ENCODE measurements at places on chromosomes 11 and 22.

DNA sequence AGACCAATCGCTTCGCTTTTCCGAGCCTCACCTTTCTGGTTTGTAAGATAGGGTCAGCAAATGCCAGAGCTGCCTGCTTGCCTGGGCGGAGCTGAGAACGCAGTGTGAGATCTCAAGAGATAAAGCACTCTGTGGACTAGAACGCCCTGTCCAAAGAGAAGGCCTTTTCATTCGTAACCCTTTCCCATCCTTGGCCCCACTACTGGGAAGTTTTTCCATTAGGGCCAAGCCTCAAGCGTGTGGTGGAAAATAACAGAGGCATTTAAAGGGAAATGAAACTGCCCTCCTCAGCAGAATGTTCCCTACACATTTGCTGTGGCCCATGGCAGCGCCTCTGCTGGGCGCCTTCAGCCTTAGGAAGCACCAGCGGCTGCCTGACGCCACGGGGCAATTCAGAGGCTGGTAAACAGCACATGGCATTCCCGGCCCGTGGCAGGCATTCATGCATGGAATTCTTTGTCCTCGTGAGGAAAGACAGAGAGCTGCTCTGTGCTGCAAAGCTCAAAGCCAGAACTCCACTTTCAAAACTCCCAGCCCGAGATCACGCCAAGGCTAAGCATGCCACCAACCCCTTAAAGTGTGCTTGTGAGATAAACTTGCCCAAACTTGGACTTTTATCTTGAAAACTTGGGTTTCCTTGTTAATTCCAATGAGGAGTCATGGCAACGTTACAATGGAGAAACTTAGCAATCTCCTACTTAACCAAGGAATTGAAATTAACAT is 38.1 kb downstream of the AHNAK start:
- DNase-seq, result peak; percentile 58

GRCh38 chr11:109945626-109946321 is 147.4 kb upstream of the ZC3H12C start:
- DNase-seq, result no peak

- DNase-seq, result no peak
Observed at GRCh38 chr11:102325088-102325487, 7.8 kb downstream of the BIRC3 start.

- DNase-seq, result no peak
Observed at GRCh38 chr11:107372439-107372838, 85.2 kb downstream of the CWF19L2 start.

GRCh38 chr22:36027935-36028645 is 534 bp downstream of the RBFOX2 start:
- no peak for DNase-seq

DNA sequence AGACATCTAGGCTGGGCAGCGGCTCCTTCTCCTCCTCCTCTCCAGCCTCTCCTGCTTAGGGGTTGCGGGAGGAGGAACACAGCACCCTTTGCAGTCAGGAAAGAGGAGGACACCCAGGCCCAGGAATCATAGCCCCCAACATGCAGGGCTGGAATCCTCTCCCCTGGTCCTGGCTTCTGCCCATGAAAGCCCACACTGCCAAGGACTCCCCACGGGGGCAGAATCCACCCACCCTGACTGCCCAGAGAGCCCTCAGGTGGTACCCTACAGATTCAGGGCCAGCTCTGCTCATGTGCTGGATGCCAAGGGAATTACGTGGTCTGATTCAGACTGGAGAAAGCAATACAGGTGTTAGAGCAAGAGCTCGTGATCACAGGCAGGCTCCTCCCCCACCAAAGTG is 4.5 kb downstream of the ESS2 start:
- no peak for DNase-seq

Data from nephron progenitor cell (in vitro differentiated cells).